Stimulated activated CD8-positive, alpha-beta memory T cell treated with anti-CD3 and anti-CD28 coated beads, Interleukin-4, amount 100 ng/mL, for 4 hours (primary cell): ENCODE measurements at places on chromosomes 7 and 10.

- DNase-seq = no peak
Observed at GRCh38 chr10:110382695-110383094, 78.0 kb upstream of the SMNDC1 start.

DNA sequence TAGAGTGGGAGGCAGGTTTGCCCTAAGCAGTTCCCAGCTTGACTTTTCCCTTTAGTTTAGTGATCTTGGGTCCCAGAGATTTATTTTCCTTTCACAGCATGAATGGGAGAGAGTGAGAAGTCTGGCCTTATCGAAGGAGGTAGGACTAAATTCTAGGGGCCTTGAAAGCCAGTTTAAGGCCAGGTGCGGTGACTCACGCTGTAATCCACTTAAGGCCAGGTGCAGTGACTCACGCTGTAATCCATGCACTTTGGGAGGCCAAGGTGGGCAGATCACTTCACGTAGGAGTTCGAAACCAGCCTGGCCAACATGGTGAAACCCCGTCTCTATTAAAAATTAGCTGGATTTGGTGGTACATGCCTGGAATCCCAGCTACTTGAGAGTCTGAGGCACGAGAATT lies 392.2 kb downstream of the ACTR3B start:
- no peak for DNase-seq

DNA sequence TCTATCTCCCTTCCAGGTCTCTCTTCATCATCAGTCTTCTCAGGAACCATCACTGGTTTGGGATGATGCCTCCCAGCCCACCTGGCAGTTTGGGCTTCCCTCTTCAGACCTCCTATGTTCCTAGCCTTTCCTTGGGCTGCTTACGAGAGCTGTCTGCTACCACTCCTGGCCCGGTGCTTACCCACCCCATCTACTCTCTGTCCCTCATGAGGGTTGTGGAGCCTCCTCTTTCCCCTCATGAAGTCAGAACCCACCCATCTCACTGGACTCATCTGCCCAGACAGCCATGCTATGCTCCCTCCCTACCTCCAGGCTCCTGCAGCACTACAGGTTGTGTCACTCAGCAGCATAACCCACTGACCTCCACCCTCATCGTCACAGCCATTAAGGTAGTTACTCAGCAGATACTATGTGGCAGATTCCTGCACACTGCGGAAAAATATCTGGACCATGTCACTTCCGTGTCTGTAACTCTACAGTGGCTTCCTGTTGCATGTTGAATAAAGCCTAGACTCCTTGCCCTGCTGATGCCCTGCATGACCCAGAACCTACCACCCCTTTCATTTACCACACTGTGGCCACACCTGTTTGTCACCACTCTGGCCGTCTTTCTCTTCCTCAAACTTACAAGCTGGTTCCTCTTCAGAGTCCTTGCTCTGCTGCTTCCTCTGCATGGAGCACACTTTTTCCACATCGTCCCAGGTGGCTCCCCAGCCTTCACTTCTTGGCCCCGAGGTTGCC lies 2.0 kb downstream of the DBNL start:
- no peak for DNase-seq

GRCh38 chr7:29296421-29296820 lies 101.8 kb downstream of the CHN2 start:
- DNase-seq = no peak

DNA sequence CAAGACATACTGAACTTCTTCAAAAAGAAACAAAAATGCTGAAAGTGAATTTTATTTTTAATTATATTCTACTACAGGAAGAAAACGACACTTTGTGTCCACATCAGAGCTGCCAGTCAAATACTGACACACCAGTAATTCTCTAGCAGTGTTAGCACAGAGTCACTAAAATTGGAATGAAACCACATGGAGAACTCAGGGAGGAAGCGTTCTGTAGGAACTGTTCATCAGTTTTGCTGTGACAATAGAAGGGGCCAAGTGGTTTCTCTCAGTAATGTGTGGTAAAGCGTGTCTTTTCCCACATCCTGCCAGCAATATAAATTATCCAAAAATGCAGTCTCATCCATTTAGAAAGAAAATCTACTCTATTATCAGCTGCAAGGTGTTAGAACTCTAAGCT lies 683.3 kb downstream of the GRM8 start:
- DNase-seq = no peak

GRCh38 chr7:46459942-46460341 lies 538.9 kb upstream of the IGFBP3 start:
- no peak for DNase-seq

- DNase-seq = no peak
Observed at GRCh38 chr10:115321360-115321759, 228.2 kb downstream of the ATRNL1 start.

DNA sequence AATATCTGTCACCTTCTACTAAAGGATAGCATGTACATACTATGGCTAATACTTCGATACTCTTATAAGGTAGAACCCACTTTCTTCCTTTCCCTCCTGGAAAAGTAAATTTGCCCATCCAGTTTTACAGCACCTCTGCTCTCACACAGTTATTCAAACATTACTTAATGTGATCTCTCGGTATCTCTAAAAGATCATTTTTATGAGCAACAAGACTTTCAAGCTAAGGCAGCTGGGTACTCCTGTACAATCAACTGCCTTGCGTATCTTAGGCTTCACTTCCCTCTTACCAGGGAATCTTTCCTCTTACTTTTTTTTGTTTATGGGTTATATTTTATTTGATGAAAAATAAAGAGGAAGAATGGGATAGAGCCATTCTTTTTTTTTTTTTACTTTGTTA lies 26.5 kb upstream of the TLL2 start:
- no peak for DNase-seq

GRCh38 chr10:113099431-113100183 lies 149.6 kb downstream of the TCF7L2 start:
- DNase-seq = no peak

DNA sequence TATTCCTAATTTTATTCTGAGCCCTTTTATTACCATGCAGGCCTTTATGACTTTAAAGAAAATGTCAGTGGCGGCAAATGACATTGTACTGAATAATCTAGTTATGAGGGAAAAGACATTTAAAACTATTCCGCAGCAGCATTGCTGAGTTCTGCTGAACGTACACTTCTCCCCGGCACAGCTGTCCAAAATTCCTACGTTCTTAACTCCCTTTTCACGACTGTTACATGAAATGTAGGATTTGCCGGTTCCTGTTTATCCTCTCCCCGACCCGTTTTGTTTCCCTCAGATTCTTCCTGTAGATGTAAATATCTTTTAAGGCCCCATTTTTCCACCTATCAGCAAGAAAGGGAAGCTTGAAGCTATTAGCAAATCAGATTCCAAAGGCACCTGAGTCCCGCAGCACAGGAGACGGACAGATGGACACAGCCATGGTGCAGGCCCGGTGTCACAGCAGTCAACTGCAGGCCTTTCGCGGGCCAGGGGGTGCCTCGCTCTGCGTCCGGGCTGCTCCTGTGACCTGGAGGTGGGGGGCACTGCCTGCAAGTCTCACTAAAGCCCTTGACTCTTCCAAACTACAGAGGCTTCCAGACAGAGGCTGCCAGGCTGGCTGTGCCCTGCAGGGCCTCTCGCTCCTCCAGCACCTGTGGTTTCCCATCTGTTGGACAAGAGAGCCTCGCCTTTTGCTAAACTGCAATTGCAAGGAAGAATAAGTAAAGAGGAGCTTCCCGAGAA lies 485.0 kb upstream of the MGMT start:
- no peak for DNase-seq

DNA sequence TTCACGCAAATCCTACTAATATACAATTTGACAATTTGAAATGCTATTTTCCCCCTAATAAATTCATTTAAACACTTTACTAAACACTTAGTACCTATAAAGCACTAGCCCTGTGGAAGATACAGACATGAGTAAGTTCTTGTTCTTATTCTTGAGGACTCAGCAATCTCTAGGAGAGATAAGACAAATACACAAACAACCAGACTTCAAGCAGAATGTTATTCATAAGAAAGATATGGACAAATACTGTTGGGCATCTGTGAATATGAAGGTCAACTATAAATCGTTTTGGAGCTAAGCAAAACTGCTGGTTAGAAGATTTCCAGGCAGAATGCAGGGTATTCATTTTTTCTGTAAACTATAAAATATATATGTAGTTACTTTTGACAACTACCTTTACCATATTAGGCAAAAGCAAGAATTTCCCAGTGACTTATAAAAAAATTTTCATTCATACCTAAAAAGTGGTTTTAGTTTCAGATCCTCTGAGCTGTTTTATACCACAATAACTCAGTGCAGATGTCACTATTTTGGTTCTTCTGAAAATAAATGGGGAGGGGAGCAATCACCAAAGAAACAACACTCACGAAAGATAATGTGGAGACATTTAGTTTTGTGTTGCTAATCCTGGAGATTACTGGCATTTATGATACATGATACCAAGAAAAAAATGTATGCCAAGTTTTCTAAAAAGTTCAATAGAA lies 3.8 kb downstream of the VPS41 start:
- DNase-seq = no peak

- no peak for DNase-seq
Observed at GRCh38 chr10:64261092-64261491, 739.9 kb downstream of the REEP3 start.

GRCh38 chr10:22334414-22335172 lies 10.7 kb upstream of the SPAG6 start:
- no peak for DNase-seq

GRCh38 chr7:128037081-128037480 lies 5.8 kb upstream of the LRRC4 start:
- no peak for DNase-seq

GRCh38 chr7:5694221-5694754 lies 87.2 kb downstream of the RNF216 start:
- DNase-seq = no peak

- DNase-seq = no peak
Observed at GRCh38 chr10:125773687-125774543, 1.7 kb downstream of the MMP21 start.

- no peak for DNase-seq
Observed at GRCh38 chr7:130133029-130133782, 62.9 kb downstream of the KLHDC10 start.

- no peak for DNase-seq
Observed at GRCh38 chr7:15643000-15643705, 43.3 kb downstream of the MEOX2 start.

- no peak for DNase-seq
Observed at GRCh38 chr7:2864204-2864985, 20.3 kb upstream of the GNA12 start.

DNA sequence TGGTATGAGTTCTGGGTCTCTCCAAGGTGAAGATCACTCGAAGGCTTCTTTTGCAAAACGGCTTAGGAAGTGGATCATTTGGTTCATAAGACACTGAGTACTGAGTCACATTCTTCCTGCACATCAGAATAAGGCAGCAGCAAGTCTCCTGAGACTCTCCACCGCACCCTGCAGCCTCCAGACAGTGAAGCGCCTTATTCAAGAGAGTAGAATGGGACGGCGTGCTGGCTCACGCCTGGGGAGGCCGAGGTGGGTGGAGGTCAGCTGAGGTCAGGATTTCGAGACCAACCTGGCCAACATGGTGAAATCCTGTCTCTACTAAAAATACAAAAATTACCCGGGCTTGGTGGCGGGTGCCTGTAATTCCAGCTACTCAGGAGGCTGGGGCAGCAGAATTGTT lies 70.3 kb downstream of the C10orf143 start:
- DNase-seq = no peak

GRCh38 chr7:141709749-141710148 lies 1.6 kb downstream of the WEE2 start:
- no peak for DNase-seq

DNA sequence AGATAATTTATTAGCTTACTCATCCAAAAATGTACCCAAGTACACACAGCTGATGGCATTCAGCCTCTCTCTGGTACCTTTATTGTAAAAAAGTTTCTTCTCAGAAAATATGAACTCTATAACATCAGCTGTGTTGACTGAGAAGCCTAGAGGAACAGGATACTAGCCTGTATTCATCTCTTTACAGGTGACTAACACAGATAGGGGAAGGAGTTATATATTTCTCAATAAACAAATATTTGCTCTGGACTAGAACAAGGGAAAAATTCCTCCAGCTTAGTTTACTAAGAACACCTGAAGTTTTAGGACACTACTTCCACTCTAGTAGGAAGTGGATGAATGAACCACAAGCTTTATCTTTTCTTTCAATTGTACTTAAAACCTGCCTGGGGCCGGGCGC lies 67.8 kb downstream of the ZNF248 start:
- DNase-seq = no peak

GRCh38 chr7:147984265-147984664 lies 606.3 kb upstream of the C7orf33 start:
- no peak for DNase-seq

DNA sequence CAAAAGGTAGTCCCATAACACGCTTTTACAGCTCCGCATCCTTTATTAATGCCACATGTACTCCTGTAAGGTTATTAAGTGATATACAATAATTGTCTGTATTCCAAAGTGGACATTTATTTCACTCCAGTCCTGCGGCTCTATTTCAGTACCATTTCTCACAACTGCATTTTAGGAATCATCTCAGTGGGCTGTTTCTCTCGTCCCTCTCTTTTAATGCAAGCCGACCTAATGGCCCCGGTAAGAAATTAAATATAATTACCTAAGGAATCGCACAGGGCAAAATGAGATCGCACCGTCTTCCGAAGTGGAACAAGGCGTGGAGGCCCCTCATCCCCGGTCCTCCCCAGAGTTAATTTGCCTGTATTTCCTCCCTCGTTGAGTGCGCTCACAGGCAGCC lies 216.5 kb downstream of the RAB11FIP2 start:
- DNase-seq = no peak

DNA sequence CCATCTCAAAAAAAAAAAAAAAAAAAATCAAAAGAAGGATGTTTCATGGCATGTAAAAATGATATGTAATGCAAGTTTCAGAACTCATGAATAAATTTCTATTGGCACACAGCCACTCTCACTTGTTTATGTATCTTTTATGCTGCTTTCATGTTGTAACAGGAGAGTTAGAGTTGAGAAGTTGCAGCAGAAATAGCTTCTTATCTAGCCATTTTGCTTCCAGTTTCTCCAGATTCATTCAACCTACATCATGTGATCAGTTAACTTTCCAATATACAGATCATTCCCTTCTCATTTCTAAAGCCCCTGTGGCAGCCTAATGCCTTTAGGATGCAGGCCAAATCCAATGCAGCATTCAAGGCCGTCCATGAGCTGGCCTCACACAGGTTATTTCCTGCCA lies 30.4 kb downstream of the ZNF786 start:
- DNase-seq = no peak

- no peak for DNase-seq
Observed at GRCh38 chr10:7915923-7916536, 97.7 kb downstream of the TAF3 start.

DNA sequence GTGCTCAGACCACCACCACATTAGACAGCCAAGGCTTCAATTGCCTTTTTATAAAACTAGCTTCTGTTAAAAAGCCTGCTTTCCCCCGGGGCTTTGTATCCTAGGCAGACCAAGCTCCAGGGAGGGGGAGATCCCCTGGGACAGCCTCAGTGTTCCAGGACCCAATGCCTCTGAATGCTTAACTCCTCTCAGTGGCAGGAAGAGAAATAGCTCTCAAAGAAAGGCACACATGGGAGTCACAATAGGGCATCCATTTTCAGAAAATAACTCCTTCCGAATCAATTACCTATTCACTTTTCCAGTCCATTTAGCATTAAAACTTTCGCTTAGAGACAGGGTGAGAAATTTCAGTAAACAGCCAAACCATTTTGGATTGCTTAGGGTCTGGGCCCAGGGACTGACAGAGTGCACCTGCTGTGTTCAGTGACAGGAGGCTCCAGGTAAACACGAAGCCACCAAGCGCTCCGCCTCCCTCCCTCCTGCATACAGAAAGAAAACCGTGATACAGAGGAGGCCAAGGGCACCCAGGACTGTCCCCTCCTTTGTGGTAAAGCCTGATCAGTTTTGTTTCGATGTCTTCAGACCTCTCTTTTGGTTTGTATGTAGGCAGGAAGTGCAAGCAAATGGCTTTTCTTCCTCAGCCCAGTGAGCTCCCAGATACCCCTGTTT lies 599.7 kb downstream of the KCNMA1 start:
- DNase-seq = no peak
